ENCODE measurements at places on chromosomes 2 and 18. TPM values are rescaled to one million over a fixed set of nuclear protein-coding genes. Genes with fewer than 3 reads are reported as not detected.

Gene DGUOK
- polyA plus RNA-seq = 120 TPM

Gene FARSB
- 13.5 TPM for polyA plus RNA-seq

DNA sequence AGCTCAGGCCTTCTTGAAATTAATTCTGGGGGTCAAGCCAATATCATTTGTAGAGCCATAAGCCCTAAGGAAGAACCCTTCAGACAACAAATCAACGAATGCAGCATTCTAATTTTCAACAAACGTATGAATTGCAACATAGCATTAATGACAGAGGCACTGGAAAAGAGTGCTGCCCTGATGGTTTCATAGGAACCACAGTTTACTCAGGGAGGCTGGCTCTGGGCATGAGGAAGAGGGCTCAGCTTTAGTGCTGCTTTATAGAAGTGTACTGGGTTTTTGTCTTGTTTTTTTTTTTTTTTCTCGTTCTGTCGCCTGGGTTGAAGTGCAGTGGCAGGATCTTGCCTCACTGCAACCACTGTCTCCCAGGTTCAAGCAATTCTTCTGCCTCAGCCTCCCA, 36.1 kb upstream of the CAB39 start:
- no peak for DNase-seq

DNA sequence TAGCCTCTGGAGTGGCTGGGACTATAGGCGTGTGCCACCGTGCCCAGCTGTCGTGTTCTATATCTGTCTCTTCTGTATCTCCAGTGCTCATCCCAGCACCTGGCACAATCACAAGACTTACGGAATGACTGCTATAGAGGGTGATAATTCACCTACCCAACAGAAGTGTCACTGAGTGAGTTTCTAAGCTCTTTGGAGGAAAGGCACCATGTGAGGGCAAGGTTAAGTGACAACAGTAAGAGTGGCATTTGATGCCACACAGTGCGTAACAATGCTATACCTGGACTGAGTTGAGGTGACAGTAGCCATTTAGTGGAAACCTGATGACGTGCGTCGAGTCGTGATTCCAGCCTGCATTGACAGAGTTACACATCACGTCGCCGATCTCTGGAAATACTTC, 89.0 kb downstream of the KCTD1 start:
- no peak for DNase-seq

DNA sequence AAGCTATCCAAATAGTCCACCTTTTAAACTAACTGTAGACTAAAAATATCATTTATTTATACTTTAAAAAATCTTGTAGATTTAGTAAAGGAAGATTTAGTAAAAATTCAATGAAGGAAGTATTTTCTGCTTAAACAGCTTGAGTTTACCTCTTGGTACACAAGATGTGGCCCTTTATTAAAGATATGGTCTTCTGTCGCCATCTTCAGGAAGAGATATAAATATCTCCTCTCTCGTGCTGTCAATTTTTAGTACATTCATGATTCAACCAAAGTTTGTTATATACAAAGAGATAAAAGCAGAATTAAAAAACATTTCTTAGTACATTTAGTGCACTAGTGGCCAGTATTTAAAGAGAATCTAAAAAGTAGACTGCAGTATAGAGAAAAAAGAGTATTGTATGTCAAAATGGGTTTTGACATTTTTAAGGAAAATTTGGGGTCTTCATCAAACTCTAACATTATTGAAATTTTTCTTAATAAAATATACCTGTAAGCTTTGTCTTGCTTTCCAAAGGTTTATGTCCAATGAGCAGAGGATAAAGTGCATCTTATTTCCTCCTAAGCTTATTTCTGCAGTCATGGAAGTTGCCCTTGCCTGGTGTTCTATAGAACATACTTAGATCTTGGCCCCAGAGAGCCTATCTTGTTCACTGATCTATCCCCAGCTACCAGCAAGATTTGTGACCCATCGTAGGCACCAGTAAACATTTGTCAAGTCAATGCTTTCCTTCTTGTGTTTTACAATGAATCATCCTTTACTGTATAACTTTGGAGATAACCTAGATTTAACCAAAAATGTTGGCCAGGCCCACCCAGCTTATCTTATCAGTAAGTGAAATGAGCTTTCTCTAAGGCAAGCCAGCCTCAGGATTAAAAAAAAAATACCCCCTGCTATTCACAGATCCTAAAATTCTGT, 18.5 kb upstream of the EML6 start:
- DNase-seq = no peak
